ENCODE measurements at places on chromosomes 7 and 10.

- DNase-seq: no peak
Observed at GRCh38 chr7:122803323-122803722, 82.9 kb downstream of the CADPS2 start.

- DNase-seq: no peak
Observed at GRCh38 chr7:80273327-80273726, 138.7 kb downstream of the GNAI1 start.

- no peak for DNase-seq
Observed at GRCh38 chr10:1130226-1130625, 74.0 kb downstream of the WDR37 start.

- DNase-seq: no peak
Observed at GRCh38 chr7:5183155-5183554, 6.9 kb upstream of the WIPI2 start.

- DNase-seq: no peak
Observed at GRCh38 chr7:3861941-3862340, 560.9 kb downstream of the SDK1 start.

DNA sequence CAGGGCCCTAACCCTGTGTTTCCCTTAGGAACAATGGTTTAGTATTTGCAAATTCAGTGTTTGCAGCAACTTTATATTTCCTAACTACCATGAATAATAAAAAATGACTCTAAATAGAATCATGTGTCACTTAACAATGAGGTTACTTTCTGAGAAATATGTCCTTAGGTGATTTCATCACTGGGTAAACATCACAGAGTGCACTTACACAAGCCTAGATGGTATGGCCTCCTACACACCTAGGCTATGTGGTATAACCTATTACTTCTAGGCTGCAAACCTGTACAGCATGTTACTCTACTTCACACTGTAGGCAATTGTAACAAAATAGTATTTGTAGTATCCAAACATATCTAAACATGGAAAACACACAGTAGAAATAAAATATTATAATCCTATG is 1174.6 kb upstream of the LRRTM3 start:
- DNase-seq: no peak

DNA sequence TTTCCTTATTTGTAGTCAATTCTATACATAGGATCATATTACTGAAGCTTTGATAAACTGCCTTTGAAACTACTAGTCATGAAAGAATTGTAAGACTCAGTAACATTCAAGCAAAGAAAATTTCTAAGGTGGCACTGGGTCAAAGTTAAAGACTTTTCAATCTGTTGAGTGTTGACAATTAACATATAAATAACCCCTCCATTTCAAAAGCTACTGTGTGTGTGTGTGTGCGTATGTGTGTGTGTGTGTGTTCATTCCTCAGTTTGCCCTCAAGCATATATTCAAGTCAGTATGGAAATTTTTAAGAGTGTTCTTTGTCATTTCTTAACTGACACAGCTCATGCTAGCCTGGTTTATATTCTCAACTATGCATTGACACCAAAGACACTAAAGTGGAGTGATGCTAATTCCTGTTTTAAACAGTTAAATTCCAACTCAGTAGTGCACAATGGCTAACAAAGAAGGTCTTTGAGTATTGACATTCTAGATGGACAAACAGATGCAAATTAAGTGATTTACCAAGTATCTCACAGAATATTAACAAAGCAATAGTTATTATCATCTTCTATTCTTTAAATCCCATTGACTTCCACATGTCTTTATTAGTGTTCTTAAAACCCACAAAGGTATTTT is 314.8 kb upstream of the GRM3 start:
- no peak for DNase-seq

GRCh38 chr10:44860811-44861736 is 50.1 kb upstream of the TMEM72 start:
- no peak for DNase-seq

- DNase-seq: no peak
Observed at GRCh38 chr10:122084286-122085041, 95.5 kb downstream of the TACC2 start.

- DNase-seq: no peak
Observed at GRCh38 chr7:114481999-114482398, 67.4 kb downstream of the FOXP2 start.

DNA sequence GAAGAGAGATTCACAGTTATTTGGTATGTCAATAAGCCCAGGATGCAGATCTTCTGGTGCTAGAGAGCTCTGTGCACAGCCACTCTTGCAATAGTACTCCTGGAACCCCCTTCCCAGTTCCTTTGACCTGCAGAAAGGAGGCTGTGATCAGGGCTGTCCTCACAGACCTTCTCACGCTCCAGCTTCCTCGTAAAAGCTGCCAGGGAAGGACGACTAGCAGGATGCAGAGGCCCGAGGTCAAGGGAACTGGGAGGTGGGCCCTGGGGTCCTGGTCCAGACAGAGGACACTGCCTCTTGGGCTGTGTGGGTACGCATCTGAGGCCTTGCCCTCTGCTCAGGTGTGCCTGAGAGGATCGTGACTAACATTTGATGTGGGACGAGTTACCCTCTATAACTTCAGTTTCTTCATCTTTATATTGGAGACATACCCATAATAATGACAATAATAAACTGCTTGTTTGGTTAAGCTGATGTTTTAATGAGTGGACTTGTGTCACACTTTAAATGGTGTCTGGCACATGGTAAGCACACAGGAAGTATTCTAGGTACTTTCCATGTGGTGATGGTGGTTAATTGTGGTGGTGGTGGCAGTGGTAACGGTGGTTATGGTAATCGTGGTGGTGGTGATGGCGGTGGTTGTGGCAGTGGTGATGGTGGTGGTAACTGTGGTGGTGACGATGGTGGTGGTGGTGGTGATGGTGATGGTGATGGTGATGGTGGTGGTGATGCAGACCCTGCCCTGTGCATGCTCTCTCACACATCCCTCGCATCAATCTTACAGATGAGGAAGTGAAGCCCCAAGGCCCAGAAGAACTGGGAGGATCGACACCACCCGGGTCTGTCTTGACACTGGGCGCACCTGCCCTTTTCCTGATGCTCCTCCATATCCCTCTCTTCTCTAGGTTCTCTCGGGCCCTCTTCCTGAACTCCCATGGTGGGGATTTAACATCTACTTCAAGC is 235.2 kb upstream of the GRB10 start:
- DNase-seq: no peak

- DNase-seq: no peak
Observed at GRCh38 chr10:112989826-112990225, 39.8 kb downstream of the TCF7L2 start.

DNA sequence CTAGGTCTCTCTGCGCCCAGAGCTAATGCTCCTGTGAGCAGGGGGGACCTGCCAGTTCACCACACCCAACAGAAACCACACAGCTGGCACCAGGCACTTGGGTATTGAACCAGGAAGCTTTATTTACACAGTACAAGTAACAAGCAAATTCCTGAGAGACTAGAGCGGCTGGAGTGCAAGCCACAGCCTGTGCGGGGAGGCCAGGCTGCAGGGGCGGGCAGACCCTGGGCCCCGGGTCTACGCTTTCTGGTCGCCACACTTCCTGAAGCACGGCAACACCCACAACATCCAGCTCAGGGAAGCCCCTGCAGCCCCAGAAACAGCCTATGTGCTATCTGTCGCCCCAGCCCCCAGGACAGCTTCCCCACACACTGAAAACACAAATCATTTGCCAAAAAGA is 125.0 kb downstream of the FAM53B start:
- DNase-seq: peak; percentile 49

DNA sequence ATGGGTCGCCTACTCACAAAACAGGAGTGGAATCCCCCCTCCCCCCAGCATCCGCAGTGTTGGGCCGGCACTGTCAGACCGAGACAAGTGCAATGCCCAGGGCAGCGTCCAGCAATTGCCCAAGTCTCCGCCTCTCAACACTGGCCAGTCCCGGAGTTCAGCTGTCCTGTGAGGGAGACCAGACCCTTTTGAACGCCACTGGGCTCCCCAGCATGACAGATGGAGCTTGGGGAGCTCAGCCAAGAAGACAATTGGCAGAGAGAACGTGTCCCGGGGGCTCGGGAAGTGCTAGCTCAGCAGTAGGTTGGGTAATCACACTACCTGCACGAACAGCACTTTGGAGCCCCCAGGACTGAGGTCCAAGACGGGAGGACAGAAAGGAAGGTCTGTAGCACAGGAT is 4.7 kb downstream of the COPS6 start:
- no peak for DNase-seq

- DNase-seq: no peak
Observed at GRCh38 chr7:36045830-36046341, 107.2 kb upstream of the EEPD1 start.

DNA sequence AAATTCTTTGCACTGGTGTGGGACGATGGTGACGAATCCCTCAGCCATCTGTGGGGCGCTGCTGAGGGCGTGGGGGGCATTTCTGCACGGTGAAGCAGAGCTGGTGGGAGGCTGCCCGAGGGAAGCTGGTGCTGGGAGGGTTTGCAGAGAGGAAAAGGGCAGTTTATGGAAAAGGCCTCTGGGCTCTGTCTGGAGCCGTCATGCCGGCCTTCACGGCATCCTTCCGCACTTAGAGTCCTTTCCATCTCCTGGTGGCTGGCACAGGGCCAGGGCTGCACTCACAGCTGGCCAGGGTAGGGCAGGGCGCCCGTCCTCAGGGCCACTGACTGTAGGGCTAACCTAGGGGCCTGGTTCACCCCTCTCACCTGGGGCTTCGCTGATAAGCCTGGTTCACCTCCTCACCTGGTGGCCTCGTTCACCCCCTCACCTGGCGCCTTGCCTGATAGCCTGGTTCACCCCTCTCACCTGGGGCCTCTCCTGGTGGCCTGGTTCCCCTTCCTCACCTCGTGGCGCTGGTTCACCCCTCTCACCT is 598 bp upstream of the AMZ1 start:
- DNase-seq: peak; percentile 30

DNA sequence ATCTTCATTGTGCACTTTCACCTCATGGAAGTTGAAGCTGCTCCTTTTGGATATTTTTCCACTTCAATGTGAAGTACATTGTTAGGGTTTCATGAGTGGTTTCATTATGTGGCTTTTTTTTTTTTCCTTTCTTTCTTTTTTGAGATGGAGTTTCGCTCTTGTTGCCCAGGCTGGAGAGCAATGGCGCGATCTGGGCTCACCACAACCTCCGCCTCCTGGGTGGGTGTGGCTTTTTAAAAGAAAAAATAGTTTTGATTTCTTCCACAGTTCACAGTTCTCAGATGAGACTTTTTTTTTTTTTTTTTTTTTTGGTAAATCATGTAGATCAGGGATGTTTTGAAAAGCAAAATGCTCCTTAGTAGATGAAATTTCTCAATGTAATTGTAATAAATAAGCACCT is 652.3 kb upstream of the ANKRD30A start:
- DNase-seq: no peak
